ENCODE measurements at places on chromosomes 2 and 18. TPM values are rescaled to one million over a fixed set of nuclear protein-coding genes. Genes with fewer than 3 reads are reported as not detected.

The APOB gene
- total RNA-seq, result 0.30 TPM

The RIT2 gene
- total RNA-seq, result not detected

The NOSTRIN gene
- total RNA-seq, result under 0.01 TPM

The TRIM43B gene
- total RNA-seq, result not detected

The SLC4A5 gene
- total RNA-seq, result 0.30 TPM

The VIT gene
- 0.76 TPM for total RNA-seq

The UXS1 gene
- 37.0 TPM for total RNA-seq

The NXPH2 gene
- 0.32 TPM for total RNA-seq

The LOXHD1 gene
- not detected for total RNA-seq

The GRB14 gene
- 11.9 TPM for total RNA-seq

The KCNJ3 gene
- not detected for total RNA-seq

The DSG1 gene
- total RNA-seq, result not detected

The SLC19A3 gene
- total RNA-seq, result 0.15 TPM

The TMEM178A gene
- not detected for total RNA-seq

The SPEG gene
- total RNA-seq, result 0.32 TPM

The NTSR2 gene
- not detected for total RNA-seq

The DNAJC5G gene
- total RNA-seq, result not detected

The SCYGR4 gene
- not detected for total RNA-seq

The GLB1L gene
- total RNA-seq, result 4.0 TPM

The AQP4 gene
- total RNA-seq, result not detected

The ITM2C gene
- total RNA-seq, result 15.6 TPM

The SCN3A gene
- total RNA-seq, result under 0.01 TPM

The NEB gene
- total RNA-seq, result 0.32 TPM

The CHRNG gene
- total RNA-seq, result not detected

The C1GALT1C1L gene
- 0.97 TPM for total RNA-seq

The ABCG8 gene
- not detected for total RNA-seq

The ICOS gene
- not detected for total RNA-seq

The CHRNA1 gene
- 0.97 TPM for total RNA-seq

The LAMA1 gene
- 0.32 TPM for total RNA-seq

All from epithelial cell of umbilical artery (primary cell).